ENCODE measurements at places on chromosomes 3 and 15. TPM values are rescaled to one million over a fixed set of nuclear protein-coding genes. Genes with fewer than 3 reads are reported as not detected.

GRCh38 chr3:141096981-141097380, 45.8 kb downstream of the SPSB4 start:
- DNase-seq = no peak
- H3K36me3 ChIP-seq = no peaks in the 10 kb centered on the region
- H3K27me3 ChIP-seq = no peaks in the 10 kb centered on the region
- no peaks in the 10 kb centered on the region for H3K4me1 ChIP-seq

DNA sequence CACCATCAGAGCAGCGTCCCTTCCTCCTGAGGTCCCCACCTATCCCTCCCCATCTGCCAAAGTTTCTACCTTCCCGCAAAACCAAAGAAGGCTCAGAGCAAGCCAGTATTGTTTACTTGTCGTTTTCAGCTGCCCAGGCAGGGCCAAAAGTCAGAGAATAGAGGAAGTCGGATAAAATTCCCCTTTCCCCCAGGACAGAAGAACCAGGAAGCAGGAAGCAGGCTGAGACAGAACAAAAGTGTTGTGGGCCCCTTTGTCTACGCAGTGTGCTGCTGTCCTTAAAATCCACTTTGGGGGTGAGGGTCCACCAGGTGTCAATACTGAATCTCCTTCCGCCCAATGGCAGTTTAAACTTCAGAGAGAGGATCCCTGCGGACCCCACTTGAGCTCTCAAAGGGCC, 18.5 kb upstream of the RPL32 start:
- no peaks in the 10 kb centered on the region for H3K27me3 ChIP-seq
- no peak overlapping the region for H3K4me3 ChIP-seq
- H3K36me3 ChIP-seq = no peaks in the 10 kb centered on the region

DNA sequence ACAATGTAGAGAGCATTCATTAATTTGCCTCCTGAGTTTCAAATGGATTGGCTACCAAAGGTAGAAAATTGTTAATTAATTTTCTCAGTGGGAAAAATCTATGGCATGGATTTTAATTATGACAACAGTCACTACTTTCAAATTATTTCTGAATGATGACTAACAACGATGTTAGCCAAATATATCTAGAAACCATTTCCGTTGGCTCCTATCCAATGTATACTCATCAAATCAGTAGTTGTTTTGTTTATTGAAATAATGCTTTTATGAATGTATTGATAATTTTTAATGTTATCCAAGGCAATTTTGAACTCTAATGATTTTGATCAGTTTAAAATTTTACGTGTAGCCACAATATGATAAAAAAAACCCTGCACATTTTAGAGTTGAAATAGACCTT, 333.4 kb downstream of the NAALADL2 start:
- no peak overlapping the region for H3K27ac ChIP-seq
- no peaks in the 10 kb centered on the region for H3K36me3 ChIP-seq
- no peak overlapping the region for H3K4me3 ChIP-seq

GRCh38 chr3:183247011-183247589, 6.0 kb upstream of the B3GNT5 start:
- no peak overlapping the region for H3K27ac ChIP-seq
- H3K4me1 ChIP-seq = no peaks in the 10 kb centered on the region
- no peaks in the 10 kb centered on the region for H3K36me3 ChIP-seq

DNA sequence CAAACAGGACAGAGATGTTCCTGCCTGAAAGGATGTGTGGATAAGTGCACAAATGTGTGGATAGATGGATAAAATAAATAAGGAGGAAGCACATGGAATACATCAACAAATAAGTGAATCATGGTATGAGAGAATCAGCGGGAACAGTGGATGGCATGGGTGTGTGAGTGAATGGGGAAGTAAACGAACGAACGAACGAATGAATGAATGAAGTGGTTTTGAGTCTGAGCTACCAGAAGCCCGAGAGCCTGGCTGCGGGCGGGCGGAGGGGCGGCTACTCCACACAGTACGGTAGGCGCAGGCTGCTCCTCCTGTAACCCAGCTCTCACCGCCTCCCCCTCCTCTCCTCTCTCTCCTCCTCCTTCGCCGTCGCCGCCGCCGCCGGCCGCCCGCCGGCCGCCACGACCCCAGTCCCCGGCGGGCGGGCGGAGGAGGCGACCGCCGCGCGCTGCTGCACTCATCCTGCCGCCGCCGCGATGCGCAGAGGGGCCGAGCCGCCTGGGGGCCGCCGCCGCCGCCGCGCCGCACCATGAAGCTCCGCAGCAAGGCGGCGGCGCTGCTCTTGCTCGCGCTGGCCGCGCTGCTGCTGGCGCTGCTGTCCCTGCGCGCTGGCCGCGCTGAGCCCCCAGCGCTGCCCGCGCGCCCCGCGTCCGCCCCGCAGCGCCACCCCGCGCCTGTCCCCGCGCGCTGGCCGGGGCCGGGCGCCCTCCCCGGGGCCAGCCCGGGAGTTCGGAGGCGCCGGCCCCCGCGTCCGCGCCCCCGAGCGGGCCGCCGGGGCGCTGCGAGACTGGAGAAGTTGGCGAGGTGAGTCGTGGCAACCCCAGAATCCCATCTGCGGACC, at the start of gene GXYLT2:
TSS of gene GXYLT2 (plus strand) at position 342 of the 841 bp plus-strand sequence. CDS start at position 530, 188 bp downstream.
- DNase-seq = no peak
- peak within 1 kb of the TSS; percentile 49 for H3K27ac ChIP-seq
- peak within 1 kb of the TSS; percentile 53 for H3K4me3 ChIP-seq

DNA sequence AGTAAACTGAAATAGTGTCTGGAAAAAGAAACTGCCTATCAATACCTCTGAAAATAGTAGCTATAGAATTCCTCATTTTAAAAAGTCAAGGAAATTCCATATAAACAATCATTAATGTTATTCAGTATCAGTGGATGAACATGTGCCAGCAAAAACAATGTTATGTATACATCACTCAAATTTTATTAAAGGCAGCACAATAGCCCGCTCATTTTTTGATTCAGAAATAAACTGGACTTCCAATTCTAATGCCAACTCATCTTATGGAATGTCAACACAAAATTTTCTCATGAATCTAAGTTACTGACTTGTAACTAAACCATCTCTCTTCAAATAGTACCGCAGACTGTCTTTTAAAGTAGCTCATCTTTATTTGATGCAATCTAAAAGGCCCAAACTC, 19.0 kb downstream of the THBS1 start:
- no peak overlapping the region for H3K27ac ChIP-seq
- no peaks in the 10 kb centered on the region for H3K4me1 ChIP-seq
- no peaks in the 10 kb centered on the region for H3K27me3 ChIP-seq
- H3K36me3 ChIP-seq = no peaks in the 10 kb centered on the region

DNA sequence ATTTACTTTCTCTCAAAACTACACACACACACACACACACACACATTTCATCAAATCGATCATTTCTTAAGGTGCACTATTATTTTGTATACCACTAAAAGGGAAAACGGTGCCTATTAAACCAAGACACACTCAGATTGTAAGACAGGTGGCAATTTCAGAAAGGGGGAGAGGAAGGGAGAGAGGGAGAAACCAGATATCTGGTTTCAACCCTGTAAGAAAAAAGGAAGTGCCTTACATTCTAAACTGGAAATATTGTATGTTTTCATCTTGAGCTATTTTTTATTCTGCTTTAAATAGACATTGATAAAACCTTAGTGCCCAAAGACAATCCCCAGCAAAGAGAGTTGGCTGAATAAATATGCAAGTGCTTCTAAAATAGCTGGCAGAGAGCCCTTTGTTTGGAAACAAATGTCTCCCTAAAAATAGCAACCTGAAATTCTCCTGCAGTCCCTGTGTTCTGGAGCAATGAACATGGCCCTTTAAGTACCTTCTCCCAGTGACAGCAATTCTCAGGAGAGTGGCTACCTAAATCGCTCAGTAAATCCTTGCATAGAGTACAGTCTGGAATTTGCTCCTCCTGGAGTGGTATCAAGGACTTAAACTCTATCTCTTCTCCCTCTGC, 85.7 kb downstream of the RARB start:
- H3K4me1 ChIP-seq = no peaks in the 10 kb centered on the region
- DNase-seq = no peak
- H3K4me3 ChIP-seq = no peak overlapping the region
- H3K27me3 ChIP-seq = no peaks in the 10 kb centered on the region

GRCh38 chr3:114597012-114597411, 303.2 kb downstream of the TIGIT start:
- no peak overlapping the region for H3K27ac ChIP-seq
- H3K4me3 ChIP-seq = no peak overlapping the region
- H3K27me3 ChIP-seq = no peaks in the 10 kb centered on the region

GRCh38 chr3:41769106-41769505, 192.8 kb downstream of the ULK4 start:
- H3K27me3 ChIP-seq = no peaks in the 10 kb centered on the region
- no peak overlapping the region for H3K27ac ChIP-seq
- DNase-seq = no peak
- H3K4me3 ChIP-seq = no peak overlapping the region
- no peaks in the 10 kb centered on the region for H3K36me3 ChIP-seq

The TM6SF1 gene
- 11.7 TPM for polyA plus RNA-seq

The GOLGA8N gene
- polyA plus RNA-seq = 13.8 TPM

The PLAAT1 gene
- 1.6 TPM for polyA plus RNA-seq

Data from thymus (tissue), 14 donors.